ENCODE measurements at places on chromosomes 1 and 21.
A peak's percentile ranks its signal among the peaks of the same experiment; 100 is the strongest.

GRCh38 chr1:152461544-152461943, 47.5 kb upstream of the CRNN start:
- peak; percentile 84 for ATAC-seq

DNA sequence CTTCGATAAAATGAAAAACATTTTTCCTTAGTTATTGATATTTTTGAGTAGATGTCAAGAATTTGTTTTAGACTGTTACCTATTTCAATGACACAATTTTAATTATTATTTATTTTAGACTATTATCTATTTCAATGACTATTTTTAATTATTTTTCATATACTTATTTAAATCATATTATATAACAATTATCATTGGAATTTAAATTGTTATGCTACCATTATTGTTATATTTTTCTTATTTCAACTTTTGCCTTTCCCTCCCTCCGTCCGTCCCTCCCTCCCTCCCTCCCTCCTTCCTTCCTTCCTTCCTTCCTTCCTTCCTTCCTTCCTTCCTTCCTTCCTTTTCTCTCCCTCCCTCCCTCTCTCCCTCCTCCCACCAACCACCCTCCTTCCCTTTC, 229.3 kb downstream of the GRIK1 start:
- no peak for ATAC-seq

DNA sequence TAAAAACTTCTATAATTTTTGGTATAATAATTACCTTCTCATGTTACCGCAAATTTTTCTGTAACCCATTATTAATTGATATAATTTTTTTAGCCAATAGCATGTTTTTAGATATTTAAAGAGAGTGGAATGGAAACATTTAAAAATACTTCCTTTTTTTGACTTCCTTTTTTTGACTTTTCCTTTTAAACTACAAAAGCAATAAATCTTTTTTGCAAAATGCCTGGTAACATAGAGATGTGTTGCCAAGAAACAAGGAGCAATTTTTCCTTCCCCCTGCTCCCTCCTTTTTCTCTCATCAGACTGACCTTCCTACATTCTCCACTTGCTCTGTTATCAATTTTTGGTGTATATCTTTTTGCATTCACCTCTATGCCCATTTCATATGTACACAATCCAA, 666.2 kb downstream of the ADGRL2 start:
- ATAC-seq: no peak

DNA sequence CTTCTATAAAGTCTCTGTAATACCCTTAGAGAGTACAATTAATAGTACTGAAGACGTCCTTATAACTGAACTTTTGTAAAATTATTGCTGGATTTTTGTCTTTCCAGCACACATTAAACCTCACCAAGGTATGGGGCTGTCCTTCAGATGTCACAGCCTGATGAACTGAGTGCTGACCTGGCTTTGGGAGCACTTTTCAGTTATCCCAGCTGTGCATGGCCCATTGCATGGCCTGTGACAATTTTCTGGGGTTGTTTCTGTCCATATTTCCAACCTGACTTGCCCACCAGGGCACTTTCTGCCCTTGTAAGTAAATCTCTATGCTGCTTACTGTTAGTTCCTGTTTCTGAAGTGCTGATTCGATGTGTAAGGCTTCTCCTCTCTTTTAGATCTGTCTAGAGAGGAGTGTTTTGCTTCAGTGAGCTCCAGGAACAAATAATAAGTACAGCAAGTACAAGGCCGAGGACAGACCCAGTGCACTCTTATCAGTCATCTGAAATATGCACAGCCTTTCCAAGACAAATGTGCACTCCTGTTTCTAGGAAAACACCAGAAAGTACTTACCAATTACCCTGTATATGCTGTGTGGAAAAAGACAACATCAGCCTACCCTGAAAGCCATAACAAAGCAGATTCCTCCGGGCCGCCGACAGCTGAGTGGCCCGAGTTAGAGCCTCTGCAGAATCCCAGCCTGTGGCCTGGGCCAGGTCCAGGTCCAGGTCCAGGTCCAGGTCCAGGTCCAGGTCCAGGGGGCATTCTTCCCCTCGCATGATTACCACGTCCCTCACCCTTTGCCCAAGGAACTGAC, 121.7 kb downstream of the DHRS3 start:
- peak; percentile 75 for ATAC-seq

DNA sequence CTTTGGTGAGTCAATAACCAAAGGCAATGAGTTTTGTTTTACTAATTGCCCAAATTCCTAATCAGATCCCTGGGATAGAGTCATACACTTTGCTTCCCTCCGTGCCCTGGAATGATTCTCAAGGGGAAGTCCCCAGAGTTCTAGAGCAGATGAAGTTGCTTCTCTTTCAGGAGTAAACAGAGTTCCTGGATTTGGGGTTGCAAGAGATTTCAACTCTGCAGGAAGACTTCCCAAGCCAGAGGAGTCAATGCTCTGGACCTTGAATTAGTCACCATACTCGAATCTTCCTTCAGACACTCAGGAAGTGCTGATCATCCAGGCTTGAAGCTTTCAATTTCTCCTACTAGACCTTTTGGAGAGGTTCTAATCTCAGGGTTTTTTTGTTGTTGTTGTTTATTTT, 39.6 kb downstream of the FCER1A start:
- no peak for ATAC-seq

DNA sequence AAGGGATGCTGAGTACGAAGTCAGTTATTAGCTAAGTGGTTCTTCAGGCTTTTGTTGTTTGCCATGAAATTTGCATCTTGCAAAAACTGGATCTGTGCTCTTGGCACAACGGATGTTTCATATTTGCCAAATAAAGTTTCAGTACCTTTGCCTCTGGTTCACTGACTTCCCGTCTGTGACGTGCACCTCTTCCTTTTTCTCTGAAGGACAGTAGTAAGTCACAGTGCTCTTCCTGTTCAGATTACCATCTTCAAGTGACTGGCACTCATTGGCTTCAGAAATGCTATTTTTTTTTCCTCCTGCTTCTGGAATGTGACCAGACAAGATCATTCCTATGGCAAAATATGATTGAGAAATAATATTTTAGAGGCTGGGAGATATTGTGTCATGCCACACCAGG, 75.9 kb upstream of the GREM2 start:
- no peak for ATAC-seq

DNA sequence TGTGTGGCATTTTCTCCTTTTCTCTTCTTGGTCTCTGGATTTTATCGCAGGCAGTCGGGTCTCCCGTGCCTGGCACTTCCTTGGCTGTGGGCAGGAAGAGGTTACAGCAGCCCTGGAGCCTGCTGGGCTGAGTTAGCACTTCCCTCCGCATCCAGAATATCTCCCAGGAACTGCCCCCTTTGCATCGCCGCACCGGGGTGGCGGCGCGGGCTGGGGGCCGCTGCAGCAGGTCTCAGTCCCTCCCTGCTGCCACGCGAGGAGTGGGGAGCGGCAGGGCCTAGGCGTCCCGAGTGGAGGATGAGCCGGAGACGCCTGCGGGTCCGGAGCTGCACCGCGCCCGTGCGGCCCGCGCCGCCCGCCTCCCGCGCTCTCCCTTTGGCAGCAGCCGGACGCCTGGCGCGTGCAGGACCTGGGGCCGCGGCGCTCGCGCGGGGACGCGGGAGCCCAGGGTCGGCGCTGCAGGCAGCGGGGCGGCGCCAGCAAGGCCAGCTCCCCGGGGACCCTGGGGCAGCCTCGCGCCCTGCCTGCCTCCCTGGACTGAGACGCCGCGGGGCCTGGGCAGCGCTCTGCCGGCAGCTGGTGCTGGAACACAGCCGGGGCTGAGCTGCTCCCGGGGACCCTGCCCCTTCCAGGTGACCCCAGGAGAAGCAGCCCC, 192.8 kb downstream of the PRDM2 start:
- ATAC-seq: no peak

DNA sequence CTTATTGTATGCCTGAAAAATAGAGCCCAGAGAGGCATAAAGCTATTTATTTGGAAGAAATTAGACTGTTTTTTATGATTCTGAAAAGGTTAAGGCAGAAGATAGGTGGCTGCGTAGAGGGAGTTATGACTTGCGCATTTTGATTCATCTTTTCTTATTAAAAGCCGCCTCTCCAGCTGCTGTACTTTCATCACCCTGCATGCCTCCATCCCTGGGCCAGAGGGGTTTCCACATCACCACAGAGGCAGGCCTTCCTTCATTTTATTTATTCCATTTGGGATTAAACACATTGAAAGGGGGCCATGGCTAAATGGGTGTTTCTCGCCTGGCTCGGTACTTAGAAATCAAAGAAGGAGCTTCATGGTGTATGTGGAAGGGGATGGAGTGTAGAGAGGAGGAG, 14.6 kb upstream of the RGS8 start:
- no peak for ATAC-seq

DNA sequence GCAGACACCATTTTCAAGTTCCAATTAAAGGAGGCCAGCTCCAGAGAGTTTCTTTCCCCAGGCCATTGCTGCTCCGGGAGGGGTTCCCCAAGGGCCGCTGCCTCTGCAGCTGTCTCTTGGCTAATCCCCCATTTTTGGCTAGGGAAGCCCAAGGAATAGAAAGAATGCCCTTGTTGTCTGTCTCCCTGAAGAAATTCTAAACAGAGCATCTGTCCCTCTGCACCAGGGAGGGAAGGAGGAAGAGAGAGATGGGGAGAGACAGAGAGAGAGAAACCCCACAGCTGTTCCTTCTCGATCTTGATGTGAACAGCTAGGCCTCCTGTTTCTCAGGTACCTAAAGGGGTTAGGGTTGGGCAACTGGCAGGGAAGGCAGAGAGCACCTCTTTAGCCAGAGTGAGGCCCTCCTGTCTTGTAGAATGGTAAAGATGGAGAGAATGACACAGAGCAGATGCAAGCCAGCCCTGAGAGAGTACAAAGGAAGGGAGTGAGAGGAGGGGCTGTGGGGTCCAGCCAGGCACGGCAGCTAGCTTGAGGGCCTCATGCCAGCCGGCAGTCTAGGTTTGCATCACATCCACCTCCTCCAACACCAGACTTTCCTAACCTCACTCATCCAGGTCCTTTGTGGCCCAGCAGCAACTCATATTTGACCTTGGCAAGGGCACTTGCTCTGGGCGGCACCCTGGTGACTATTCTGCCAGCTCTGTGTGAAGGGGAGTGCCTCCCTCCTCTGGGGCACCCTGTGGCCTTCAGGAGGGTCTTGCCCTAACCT, 13.1 kb downstream of the OPTC start:
- peak; percentile 66 for ATAC-seq

DNA sequence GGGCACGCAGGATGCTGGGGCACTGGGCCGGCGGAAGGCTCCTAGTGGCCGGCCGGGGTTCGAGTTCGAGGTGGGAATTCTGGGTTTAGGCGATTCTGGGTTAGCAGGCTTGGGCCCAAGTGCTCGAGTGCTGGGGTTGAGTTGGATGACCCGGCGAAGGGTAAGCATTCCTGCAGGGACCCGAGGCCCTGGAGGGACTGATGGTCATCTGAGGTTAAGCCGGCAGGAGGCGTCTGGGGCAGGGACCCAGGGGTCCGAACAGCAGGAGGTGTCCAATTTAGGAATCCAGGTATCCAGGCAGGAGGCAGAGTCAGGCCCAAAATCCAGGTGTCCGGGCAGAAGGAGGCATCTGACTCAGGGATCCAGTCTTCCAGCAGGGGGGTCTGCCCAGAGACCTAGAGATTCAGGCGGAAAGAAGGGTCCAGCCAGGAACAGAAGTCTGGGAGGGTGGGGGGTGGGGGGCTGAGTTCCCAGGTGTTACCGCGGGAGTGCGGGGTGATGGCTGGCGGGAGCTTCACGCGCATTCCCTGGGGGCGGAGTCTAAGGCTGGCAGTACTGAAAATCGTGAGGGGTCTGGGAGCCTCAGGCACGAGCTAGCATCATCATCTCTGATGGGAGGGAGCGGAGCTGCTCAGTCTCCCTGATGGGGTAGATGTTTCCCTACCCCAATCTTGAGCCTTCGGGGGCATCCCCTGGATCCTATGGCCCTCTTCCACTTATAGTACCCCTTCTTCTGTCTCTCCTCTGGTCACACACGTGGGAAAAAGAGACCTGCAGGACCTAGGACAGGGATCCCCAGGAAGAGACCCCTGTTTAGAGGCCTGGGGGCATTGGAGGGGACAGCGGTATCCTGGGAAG, 585 bp downstream of the GPR3 start:
- ATAC-seq: peak; percentile 7

DNA sequence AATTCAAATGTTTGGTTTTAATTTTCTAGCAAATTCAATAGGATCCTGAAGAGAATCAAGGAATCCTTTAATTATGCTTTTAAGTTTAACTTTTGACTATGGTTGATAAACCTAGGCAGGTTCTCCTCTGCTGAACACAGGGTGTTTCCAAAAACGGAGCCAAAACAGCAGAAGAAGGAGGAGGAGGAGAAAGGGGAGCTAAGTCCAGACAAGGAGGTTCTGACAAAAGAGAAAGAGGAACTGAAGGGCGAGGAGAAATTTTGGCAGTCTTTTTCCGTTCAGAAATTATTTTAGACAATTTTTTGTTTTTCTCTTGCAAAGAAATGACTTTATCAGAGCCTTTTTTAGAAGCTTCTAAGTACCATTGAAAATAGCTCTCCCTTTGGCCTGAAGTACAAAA, 33.2 kb upstream of the FNBP1L start:
- no peak for ATAC-seq

- peak; percentile 94 for ATAC-seq
These were observed 25.6 kb downstream of the PADI3 start for GRCh38 chr1:17274186-17275170.

DNA sequence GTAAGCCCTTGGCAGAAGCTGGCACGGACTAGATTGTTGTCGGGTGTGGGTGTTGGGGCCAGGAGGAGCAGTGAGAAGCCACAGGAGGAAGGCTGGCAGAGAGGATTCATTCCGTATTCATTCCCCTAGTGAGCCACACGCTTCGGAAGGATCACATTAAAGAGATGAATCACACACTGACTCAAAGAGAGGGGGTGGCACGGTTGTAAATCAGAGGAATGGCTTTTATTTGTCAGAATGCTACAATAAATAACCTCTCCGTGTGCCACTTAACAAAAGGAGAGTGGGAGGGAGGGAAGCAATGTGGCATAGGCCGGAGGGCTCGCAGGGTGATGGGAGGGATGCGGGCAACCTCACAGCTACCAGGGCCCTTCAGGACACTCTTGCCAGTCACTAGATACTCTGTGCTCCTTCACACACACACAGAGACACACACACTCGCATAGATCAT, 135.5 kb downstream of the HIVEP3 start:
- ATAC-seq: peak; percentile 97

DNA sequence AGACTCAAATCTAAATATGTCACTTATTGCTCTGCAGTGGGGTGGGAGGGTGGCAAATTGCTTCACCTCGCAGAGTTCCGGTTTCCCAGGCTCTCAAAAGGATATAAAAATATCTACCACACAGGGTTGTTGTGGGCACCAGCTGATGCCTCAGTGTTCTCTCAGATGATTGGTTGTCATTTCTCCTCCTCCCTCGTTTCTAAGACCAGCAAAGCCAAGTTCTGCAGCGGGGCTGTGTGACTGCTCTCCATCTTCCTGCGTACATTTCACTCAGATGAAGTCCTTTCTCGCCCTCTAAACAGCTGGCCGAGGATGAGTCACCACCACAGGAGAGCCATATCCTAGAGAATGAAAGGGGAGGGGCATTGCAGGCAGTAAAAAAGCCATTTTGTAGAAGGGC, 35.0 kb upstream of the VWA5B1 start:
- ATAC-seq: no peak

GRCh38 chr1:11414926-11415538, 63.9 kb upstream of the DISP3 start:
- no peak for ATAC-seq

Measured in SK-N-SH treated with all-trans-retinoic acid at 6 μM for 48 hours (cell line).